ENCODE measurements at places on chromosomes 3 and 15.
A peak's percentile ranks its signal among the peaks of the same experiment; 100 is the strongest.

- DNase-seq = no peak
Measured at GRCh38 chr3:60064210-60065178, 1014.7 kb upstream of the CFAP20DC start.

GRCh38 chr15:51992953-51993352 lies 21.4 kb upstream of the LEO1 start:
- no peak for DNase-seq

DNA sequence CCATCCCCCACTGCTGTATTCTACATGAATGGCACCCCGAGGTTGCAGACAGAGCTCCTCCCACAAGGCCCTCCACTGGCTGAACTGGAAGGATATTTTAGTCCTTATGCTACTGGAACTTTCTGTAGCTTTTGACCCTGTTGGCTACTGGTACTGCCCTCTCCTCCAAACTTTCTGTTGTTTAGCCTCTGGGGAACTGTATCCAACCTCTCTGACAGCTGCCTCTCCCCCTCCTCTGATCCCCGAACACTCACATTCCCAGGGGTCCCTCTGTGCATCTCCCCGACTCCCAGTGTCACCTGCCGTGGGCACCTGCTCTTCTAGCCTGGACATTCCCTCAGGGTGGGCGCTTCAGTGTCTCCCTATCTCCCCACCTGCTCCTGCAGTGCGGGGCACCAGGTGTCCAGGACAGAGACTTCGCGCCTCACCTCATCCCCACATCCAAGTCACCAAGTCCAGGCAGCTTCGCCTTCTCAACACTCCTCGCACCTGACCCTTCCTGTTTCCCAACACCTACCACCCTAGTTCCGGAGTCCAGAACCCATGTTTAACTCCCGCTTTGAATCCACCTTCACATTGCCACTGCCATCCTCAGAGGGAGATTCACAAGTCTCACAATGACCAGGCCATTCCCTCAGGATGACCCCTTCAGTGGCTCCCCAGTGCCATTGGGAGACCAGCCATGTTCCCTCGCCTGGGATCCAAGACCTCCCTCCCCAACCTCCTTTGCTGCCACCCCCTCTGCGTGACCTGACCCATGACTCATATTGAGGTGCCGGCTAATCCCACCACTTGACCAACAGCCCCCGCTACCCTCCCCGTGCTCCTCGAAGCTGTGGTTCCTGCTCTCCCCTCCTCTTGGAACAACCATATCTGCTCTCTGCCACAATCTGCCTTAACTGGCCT lies 34.2 kb downstream of the BDH1 start:
- DNase-seq = peak; percentile 10

DNA sequence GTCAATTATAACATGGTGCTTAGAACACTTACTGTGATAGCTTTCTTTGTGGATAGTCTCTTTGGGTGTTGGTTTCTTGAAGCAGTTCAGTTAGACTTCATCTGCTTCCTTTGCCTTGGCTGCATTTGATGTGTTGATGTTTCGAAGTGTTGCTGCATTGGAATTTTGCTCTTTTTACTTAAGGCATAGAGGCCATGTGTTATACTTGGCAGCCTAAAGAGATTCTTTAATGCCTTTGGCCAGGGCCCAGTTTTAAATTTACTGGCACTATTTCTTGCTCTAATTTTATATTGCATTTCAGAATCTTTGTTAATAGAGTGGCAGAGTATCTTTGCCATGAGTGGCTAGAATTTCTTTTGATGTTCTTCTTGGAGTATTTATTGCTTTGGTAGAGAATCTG lies 21.2 kb downstream of the NR1D2 start:
- DNase-seq = no peak

Measured in heart left ventricle (tissue), 16 donors.